ENCODE measurements at places on chromosomes 4 and X.
A peak's percentile ranks its signal among the peaks of the same experiment; 100 is the strongest.

DNA sequence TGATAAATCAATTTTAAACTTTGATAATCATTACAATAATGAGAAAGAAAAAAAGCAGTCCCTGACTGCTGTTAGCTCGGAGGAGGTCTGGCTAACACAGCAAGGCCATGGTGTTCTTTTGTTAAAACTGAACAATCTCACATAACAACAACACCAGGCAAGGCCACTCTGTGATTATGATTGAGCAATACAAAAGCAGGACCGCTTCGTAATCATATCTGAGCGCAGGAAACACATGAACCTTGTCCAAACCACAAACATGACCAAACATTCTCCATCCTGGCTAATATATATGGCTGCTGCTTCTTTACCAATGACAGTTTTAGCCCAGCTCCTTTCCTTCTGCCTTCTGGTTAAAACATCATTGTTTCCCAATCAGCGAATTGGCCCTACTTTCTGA lies 76.8 kb upstream of the DDX53 start:
- no peak for DNase-seq

DNA sequence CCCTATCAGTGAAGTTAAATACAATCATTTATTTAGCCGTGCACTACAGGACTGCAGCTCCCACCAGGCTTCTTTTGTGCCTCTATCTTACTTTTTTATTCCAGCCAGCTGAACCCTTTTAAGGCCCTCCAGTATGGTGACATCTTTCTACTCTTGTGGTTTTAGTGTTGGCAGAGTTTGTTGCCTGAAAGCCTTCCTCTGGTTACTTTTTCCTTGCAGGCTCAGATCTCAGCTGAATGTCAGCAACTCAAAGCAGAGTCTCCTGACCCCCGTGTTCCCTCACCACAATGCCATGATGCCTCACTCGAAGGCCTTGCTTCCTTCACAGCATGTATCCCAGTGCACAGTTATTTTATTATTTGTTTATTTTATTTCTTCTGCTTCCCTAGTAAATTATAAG lies 818.9 kb upstream of the LCORL start:
- no peak for DNase-seq

- no peak for DNase-seq
Observed at GRCh38 chr4:39326468-39326977, 39.6 kb downstream of the RFC1 start.

GRCh38 chrX:8673201-8673600 lies 58.7 kb downstream of the ANOS1 start:
- DNase-seq = no peak

GRCh38 chrX:72207366-72207765 lies 25.8 kb downstream of the PIN4 start:
- DNase-seq = no peak

- DNase-seq = no peak
Observed at GRCh38 chr4:184463856-184464255, 10.5 kb downstream of the IRF2 start.

DNA sequence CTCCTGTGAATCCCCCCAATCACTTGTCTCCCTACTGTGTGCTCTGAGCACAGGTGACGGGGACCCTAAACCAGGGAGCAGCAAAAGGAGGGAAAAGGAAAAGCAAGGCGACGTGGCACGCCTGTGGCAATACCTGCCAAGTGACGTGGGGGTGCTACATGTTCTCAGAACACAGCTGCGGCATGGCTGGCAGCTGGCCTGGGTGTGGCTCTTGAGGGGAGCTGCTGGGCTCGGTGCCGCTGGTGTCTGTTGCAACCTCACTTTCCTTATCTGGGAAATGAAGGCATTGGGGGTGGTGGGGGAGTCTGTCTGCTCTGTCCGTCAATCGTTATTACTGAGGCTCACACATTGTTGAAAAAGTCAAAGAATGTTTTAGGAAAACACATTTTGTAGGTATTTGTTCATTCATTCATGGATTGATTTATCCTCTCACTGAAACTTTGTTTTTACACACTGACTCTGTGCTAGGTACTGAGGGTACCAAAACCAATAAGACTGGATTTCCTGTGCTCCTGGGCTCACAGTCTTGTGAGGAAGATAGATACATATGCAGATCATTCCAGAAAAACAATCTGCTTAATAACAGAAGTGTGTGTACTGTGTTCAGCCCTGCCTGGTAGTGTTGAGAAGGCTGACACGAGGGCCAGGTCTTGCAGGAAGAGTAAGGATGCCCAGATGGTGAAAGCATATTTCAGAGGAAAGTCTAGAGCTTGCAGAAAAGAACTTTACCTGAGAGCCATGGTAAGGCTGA lies 217.6 kb downstream of the PTTG2 start:
- peak; percentile 46 for DNase-seq

DNA sequence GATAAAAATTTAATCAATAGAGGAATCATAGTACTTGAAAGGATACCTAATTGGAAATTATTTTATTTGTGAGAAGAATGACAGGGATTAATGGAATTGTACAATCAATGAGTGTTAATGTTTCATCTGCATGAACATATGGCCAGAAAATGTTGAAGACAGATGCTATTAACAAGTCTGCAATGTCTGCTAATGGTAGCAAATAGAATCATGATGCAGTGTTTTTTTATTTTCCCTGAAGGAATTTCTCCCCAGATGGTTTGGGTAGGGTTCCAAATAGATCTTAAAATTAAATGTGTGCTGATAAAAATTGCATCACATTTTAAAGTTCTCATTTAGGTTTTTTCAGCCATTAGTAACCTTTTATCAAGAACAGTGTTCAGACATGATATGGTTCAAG lies 291.3 kb upstream of the TRAM1L1 start:
- no peak for DNase-seq

DNA sequence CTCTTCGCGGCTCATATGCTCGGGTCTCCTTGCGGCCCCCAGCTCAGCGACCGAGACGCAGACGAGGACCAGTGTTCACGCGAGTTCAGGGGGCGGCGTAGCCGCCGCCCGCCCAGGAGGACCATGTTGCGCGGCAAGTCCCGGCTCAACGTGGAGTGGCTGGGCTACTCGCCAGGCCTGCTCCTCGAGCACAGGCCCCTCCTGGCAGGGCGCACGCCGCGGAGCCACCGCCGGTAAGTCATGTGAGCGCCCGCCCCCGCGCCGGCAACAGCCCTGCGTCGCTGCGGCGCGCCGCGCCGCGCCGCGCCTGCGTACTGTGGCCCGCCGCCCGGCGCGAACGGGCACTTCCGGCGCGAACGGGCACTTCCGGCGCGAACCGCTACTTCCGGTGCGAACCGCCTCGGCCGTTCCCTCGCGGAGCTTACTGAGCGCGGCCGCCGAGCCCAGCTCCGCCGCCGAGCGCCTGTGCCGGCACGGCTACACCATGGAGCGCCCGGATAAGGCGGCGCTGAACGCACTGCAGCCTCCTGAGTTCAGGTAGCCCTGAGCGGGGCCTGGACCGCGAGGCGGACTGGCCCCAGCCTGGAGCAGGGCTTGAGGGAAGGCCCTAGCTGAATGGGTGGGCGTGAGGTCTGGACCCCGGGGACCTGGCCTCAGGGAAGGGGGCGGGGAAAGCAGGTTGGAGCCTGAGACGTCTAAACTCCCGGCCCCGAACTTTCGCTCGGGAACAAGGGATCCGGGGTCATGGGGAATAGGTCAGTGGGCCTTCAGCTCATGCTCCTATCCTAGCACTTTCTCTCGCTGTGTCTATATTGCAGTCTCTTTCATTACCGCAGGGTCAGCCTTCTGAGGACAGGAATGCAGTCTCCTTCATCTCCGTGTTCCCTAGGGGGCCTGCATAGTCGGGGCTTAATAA lies at the start of gene VMA21:
Gene VMA21, plus strand, starts transcription at position 382 of the 916 bp plus-strand sequence. Its CDS starts 103 bp downstream, at position 485.
- peak; percentile 79 for DNase-seq

DNA sequence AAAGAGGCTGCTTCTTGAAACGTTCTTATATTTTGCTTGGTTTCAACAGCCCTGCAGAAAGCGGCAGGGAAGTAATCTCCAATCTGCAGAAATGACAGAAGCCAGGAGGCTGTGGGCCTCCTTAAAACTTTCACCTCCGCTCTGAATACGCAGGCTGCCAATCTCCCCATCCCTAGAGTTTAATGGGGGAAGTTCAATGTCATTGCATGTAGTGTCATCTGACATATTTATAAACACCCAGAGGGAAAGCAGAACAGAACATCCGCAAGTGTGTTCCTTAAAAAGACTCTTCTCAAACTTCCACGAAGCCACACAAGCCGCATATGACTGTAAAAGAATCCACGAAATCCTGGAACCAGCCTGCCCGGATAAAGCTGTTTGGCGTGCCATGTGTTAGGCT lies 148.8 kb upstream of the TBL1X start:
- no peak for DNase-seq

GRCh38 chr4:122212880-122213279 lies 60.7 kb downstream of the BLTP1 start:
- DNase-seq = no peak

GRCh38 chr4:185167234-185167633 lies 24.2 kb downstream of the SLC25A4 start:
- no peak for DNase-seq

- no peak for DNase-seq
Observed at GRCh38 chrX:108735091-108735678, 1.2 kb downstream of the IRS4 start.

DNA sequence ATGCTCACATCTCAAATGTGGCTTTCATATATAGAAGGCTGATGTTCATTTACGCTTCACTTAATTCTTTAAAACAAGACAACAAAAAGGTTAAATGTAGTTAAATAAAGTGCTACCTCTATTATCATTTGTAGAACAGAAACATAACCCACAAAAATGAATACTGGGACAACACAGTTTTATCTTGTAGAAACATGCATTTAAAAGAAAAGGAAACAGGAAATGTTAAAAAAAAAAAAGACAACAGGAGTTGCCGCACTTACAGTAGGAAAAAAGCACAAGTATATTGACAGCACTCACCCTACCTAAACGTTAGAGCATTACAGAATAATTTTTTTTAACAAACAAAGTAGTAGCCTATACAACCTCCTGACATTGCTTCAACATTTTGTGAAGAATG lies 4.8 kb downstream of the THOC2 start:
- DNase-seq = no peak

DNA sequence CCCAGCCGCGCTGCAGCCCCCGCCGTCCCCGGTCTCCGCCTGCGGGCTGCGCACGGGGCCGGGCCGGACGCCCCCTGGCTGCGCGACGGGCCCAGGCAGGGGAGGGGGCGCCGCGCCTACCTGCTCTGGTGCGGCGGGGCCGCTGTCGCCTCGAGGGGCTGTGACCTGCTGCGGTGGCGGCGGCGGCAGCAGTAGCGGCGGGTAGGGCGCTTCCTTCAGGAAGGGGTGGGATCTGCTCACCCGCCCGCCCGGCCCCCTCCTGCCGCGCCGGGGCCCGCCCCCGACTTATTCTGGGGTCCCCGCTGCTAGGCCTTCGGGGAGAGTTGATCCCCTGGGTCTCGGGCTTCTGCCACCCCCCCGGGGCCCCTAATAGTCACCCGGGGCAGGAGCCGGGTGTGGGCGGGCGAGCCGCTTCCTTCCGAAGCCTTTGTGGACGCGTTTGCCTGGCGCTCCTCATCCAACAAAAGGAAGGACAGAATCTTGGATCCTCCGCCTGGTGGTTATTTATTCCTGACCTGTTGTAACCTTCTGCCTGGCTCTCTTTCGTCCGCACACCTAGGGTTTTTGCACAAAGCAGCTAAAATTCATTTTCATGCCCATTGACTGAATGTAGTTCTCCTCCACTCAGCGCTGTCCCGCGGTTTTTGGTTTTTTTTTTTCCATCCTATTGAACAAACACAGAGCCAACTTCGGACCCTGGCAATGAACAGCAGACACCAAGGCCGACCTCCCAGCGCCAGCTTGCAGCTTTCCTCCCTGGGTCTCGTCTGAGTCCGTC lies at the start of gene TMEM150C:
Gene TMEM150C, minus strand, starts transcription at position 203 of the 778 bp plus-strand sequence. CDS start 57,331 bp downstream, outside the sequence.
- no peak for DNase-seq

DNA sequence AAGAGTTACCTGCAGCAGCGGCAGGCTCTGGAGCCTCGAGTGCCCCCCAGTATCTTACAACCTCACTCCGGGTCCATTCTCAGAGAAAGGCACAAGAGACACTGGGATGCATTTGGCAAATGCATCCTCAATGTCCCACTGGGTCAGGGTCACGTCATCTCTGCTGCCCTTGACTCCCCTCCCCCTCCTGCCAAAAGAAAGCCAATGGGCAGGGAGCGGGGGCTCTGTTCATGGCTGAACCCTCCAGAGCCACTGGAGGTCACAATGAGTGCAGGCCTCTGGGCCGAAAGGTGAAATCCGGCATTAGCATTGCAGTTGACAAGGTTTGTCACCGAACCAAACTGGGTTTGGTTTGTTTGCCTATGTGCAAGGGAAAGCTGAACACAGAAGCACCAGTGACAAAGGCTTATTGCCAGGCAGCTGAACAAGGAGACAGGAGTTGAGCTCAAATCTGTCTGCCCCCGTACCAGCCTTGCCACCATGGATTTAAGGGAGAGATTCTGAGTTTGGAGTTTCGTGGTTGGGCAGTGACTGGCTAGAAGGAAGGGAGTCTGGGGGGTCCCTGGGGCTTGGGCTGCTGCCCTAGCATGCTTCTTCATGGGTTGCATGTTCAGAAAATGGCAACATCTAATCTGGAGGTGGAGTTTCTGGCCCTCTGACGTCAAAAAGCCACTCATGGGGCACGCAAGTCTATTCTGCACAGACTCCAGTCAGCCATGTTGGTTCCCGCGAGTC lies 64.3 kb downstream of the HTRA3 start:
- no peak for DNase-seq

DNA sequence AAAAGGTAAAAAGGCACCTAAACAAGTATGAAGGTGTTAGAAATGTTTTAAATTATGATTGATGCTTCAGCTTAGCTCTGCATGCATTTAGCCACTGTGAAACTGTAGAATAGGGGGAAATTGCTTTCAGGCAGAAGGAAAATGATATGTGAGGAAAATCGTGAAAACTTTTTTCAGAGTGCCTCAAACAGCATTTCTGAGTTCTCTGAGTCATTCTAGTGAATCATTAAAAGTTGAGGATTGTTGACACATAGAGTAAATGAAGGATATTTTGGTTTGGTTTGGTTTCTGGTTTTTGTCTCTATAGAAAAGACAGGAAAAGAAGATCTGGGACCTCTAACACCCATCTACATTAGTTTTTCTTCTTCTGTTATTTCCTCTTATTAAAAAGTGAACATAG lies 332.5 kb upstream of the TRAM1L1 start:
- DNase-seq = no peak

GRCh38 chrX:37755025-37755424 lies 24.8 kb upstream of the CYBB start:
- peak; percentile 40 for DNase-seq

DNA sequence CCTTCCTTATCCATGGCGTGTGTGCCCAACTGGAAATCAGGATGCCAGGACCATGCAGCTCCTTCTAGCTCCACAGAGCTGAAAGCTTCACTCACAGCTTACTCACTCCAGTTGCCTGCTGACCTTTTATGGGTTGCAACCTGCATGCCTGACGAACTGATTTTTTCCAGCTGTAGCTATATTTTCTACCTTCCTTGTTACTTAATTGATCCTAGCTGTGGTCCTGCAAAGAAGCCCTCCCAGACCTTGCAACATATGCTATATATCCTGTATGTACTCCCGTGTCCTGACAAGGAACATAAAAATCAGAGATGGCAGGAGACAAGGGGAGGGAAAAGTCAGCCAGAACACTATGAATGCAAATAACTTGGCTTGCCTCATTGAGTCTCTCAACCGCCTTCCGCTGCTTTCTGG lies 135.3 kb upstream of the LDB2 start:
- DNase-seq = no peak

Data from CD4-positive, alpha-beta T cell treated with Interleukin-4 for 4 hours (primary cell).